ENCODE measurements at places on chromosomes 6 and 20. TPM values are rescaled to one million over a fixed set of nuclear protein-coding genes. Genes with fewer than 3 reads are reported as not detected.

Gene LRRC73
- total RNA-seq = not detected

Gene GRIK2
- total RNA-seq = not detected

Gene DLK2
- 0.86 TPM for total RNA-seq

Gene FAM120B
- total RNA-seq = 17.0 TPM

Gene RFX6
- total RNA-seq = not detected

Gene SLC26A8
- total RNA-seq = not detected

Gene DZANK1
- 2.3 TPM for total RNA-seq

Gene PARD6B
- 0.58 TPM for total RNA-seq

Gene SAMD3
- total RNA-seq = 0.89 TPM
